Inflammatory macrophage (primary cell): ENCODE measurements at places on chromosomes 2 and 18.

- DNase-seq = no peak
Observed at GRCh38 chr2:178234648-178235047, 40.3 kb downstream of the OSBPL6 start.

DNA sequence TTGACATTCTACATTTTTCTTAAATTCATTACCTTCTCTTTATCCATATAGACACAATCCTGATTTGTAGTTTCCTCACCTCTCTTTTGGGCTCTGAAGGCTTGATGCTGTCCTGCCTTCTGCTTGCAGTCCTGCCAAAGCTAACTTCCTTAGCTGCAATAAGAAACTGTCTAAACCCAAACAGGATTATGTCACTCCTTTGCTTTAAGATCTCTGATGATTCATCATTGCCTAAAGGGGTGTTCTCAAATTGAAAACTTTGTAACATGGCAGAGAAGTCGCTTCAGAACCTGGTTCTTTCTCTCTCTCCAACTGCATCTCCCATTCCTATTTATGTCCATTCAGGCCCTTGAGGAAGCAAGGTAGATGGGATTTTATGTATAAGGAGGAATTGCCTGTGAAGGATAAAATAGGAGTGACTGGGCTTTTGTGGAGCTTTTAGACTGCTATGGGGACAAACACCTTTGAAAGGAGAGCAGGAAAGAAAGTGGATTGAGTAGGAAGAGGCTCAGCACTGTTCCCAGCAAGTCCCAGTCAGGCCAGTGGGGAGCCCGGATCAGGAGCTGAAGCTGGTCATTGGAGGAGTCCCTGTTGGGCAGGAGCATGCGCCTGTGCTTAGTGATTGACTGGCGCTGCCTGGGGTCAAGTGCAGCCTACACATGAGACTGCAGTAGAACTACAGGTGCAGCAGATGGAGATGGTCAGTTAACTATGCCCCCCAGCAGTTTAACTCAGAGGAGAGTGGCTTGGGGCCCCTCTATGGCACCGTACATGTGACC lies 390.6 kb downstream of the CTNNA2 start:
- no peak for DNase-seq

DNA sequence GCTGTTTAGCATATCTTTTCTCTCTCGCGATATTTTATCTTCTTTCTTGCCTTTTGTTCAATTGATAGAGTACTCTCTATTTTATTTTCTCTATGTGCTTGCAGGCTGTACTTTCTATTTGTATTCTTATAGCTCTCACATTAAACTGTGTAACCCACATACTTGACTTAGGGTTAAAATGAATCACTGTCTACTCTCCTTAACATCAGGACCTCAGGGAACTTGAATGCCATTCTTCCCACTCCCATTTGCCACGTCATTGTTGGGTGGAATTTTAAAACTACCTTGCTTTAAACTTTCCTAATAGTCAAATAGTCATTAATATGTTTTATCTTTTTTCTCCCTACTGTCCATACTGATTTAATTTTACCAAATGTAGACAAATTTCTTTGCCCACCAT lies 269.7 kb downstream of the ALPK2 start:
- no peak for DNase-seq

- DNase-seq = no peak
Observed at GRCh38 chr2:126827371-126827770, 71.3 kb upstream of the TEX51 start.
